GM20000 (cell line): ENCODE measurements at places on chromosomes 2 and 18.

DNA sequence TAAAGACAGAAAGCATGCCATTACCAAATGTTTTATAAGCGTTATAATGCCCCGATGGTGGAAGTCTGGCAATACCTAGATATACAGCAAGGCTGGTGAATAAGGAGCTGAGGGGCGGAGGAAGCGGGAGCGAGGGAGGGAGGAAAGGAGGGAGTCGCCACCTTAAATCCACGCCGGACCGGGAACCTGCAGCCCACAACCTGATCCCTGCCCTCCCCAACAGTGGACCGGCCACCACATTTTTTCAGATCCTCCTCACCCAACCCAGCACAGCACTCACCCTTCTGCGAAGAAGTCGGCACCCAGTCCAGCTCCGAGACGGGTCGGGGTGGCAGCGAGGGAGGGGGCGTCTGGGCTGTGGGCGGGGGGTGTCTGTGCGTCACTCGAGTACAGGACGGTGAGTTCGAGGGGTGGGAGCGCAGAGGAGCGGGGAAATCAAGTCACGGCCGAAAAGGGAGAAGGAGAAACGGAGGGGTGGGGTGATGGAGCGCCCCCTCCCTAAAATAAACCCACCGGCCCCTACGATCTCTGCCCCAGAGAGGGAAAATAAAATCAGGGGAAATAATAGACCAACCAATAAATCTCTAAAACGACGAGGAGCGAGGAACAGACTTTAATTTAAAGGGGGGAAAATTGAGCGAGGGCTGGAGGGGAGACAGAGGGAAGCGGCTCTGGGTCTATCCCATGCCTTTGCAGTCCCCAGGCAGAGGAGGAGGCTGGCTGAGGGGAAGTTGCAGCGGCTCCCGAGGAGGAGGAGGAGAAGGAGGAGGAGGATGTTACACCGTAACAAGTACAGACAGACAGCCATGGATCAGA, 96.5 kb upstream of the SERTAD2 start:
- no peak for DNase-seq

GRCh38 chr2:198662905-198663304, 794.8 kb downstream of the SATB2 start:
- DNase-seq = no peak

DNA sequence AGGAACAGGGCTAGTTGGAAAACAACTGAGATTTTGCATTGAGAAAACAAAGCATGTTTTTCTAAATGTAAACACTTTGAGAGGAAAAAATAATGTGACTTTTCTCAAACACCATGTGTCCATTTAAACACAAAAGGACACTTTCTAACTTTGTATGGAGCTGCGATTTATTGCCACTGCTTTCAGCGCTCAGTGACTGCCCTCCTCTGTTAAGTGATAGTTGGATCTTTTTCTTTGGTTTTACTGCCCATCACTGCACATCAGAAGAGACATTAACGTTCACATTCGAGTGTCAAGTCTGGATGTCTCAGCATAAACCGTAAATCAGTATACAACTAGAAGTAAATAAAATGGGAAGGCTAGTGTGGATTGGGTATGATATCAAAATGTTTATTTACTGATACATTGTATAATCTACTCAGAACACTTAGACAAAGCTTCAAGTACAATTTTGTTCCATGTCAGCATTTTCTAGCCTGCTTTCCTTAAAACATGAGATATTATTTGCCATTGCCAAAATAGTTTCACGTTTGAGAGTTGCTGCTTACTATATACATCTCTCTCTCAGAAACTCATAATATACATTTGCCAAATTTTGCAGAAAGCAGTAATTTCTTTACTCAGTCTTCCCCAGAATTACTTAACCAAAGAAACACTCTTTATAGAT, 237.6 kb downstream of the IKZF2 start:
- DNase-seq = no peak

DNA sequence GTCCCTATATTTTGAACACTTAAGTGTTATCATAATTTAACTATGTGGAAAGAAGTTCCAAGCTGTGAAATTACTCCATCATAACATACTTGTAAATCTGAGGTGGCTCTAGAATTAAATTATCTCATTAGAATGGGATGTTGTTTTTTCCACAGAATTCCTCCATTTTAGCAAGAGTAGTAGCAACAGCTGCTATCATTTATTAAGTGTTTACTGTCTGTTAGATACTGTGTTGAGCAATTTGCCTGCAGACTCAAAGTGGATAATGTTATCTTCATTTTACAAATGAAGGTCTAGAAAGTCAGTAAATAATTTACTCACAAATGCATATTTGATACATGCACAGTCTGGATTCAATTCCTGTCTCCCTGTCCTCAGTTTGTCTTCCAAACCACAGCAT, 504.8 kb upstream of the NRP2 start:
- no peak for DNase-seq

DNA sequence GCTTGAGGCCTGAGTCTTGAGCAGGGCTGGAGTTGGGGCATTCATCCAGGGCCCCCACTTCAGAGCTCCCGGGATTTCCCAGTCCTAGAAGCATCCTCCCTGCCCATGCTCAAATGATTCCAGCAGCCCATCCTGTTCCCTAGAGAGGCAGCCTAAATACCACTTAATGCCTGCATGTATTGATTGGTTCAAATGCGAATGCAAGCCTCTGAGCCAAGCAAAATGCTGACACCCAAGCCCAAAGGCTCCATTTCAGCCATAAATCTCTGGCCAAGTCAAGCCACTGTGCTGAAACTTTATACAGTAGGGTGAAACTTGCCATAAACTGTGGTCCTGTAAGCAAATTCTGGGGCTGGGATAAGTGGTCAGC, 279.8 kb downstream of the CLIP4 start:
- no peak for DNase-seq

DNA sequence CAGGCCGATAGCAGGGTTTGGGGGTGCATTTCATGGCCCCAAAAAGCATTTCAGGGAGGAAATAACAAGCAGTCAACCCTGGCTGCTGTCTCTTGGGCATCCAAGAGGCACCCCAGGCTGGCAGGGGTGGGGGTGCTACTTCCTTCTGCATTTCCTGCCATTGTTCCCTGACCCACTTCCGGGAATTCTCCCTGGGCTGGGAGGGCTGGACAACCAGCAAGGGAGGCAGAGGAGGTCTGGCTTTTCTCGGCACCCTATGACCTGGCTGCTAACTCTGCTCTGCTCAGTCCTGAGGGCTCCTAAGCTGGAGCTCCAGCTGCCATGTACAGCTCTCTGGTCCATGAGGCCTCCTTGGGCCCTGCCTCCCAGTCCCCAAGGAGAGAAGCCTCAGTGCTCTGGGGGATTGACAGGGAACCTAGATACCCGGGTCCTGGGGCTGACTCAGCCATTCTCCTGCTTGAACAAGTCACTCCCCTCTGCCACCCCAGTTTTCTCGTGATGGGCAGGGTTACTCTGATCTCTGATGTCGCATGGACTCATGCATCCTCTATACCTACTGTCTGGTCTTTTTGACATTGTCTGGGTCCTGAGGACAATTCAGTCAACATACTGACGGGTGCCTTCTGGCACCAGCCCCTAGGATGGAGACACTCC, 47.2 kb downstream of the DYSF start:
- DNase-seq = no peak

GRCh38 chr2:186835628-186836027, 13.3 kb downstream of the ZSWIM2 start:
- no peak for DNase-seq

GRCh38 chr2:193806088-193806774, 1611.5 kb upstream of the TMEFF2 start:
- DNase-seq = no peak

- no peak for DNase-seq
Observed at GRCh38 chr18:74356959-74357358, 41.3 kb downstream of the C18orf63 start.
